Hippocampal formation (tissue), 2 donors: ENCODE measurements at places on chromosomes 1 and 21.

DNA sequence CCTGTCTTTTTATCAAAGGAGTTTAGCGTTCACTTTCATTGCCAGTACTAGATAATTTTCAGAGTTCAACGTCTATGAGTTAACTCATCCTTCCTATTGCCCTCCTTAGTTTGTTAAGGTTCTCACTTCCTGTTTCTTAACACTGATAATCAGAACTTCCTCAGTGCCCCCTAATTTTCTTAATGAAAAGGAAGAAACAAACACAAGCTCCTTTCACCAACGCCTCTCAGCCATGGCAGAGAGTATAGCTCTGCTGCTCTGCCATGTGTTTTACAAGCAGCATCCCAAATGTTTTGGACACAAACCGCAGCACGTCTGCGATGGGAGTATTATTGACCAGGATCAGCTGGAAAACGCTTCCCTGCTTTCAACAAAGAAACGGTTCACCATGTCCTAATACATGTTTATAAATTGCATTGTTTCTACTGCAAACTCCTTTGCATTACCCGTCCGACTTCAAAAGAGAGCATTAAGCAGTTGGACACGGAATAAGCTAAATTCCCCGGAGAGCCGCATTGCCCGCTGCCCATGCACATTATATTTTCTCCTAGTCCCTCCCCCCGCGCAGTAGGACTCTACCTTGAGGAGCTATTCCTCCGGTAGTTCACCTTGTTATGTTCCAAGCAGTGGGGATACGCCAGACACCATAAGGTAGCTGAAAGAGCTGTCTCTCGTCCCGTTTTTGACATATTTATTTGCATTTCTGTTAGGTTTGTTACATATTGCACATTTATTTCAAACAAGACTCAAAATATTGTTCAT lies 561 bp downstream of the OLFM3 start:
- no peak for DNase-seq

- DNase-seq, result no peak
Observed at GRCh38 chr1:155463865-155464650, 98.5 kb downstream of the ASH1L start.

DNA sequence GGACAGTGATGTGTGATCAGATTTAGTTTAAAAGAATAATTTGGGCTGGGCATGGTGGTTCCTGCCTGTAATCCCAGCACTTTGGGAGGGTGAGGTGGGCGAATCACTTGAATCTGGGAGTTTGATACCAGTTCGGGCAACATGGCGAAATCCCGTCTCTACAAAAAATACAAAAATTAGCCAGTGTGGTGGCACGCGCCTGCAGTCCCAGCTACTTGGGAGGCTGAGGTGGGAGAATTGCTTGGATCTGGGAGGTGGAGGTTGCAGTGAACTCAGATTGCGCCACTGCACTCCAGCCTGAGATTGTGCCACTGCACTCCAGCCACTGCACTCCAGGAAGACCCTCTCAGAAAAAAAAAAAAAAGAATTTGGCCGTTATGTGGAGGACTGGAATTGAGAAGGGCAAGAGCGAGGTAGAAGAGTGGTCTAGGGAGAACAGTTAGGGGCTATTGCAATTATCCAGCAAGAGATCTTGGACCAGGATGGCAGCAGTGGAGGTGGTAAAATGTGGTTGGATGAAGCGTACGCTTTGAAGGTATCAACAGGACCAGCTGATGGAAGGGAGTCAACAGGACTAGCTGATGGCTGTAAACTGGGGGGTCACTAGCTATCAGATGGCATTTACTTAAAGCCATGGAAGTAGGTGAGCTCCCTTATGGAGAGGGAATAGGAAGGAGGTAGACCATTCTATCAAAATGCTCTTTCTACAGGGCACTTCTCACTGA lies 9.6 kb downstream of the BTBD19 start:
- no peak for DNase-seq

GRCh38 chr1:29064064-29064463 lies 59.6 kb downstream of the TMEM200B start:
- DNase-seq, result no peak

GRCh38 chr1:100231721-100232120 lies 17.9 kb downstream of the DBT start:
- no peak for DNase-seq

GRCh38 chr1:167819849-167820683 lies 93.9 kb downstream of the ADCY10 start:
- DNase-seq, result peak; percentile 6

DNA sequence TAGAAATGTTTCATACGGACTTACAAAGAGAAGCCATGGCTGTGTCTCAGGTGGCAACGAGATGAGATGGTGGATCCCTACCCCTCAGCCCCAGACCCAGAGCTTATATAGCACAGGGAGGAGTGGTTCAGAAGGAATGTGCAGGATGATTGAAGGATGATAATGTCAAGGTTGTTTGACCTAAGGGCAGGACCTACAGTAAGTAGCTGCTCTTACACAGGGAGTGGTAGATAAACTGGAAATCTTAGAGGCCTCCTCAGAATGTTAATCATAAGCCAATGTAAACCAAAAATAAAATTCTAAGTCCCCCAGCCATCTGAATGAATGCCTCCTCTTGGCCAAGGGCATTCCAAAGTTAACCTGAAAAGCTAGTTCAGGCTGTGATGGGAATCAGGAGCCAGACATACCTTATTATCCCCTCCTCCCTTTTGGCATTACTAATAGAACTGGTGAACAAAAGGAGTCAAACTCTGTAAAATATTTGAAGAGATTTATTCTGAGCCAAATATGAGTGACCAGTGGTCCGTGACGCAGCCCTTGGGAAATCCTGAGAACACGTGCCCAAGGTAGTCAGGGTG lies 45.8 kb upstream of the PDE9A start:
- DNase-seq, result no peak

GRCh38 chr1:216523449-216524190 lies 100.4 kb upstream of the USH2A start:
- DNase-seq, result no peak

- DNase-seq, result no peak
Observed at GRCh38 chr1:53342735-53343470, 15.0 kb upstream of the LRP8 start.

GRCh38 chr1:233025157-233025556 lies 74.7 kb downstream of the NTPCR start:
- peak; percentile 5 for DNase-seq

DNA sequence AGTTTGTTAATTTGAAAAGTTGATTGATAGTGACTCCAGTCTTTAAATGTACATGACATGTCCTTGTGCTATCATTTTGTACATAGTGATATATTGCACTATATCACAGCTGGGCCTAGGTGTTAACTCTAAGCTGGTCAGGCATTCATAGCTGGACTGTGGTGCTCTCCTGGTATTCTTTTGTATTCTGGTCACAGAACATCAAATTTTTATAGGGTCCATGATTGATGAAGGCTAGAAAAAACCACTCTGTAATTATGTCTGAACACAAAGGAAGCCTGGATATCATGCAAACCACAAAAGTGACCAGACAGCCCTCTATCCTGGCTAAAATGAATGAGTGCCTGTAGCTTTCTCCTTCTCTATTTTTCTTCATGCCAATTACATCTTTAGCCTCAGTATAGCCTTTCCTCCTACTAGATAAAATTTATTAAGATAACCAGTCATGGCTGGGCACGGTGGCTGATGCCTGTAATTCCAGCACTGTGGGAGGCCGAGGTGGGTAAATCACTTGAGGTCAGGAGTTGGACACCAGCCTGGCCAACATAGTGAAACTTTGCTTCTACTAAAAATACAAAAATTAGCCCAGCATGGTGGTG lies 134.9 kb upstream of the B3GALT2 start:
- DNase-seq, result no peak

DNA sequence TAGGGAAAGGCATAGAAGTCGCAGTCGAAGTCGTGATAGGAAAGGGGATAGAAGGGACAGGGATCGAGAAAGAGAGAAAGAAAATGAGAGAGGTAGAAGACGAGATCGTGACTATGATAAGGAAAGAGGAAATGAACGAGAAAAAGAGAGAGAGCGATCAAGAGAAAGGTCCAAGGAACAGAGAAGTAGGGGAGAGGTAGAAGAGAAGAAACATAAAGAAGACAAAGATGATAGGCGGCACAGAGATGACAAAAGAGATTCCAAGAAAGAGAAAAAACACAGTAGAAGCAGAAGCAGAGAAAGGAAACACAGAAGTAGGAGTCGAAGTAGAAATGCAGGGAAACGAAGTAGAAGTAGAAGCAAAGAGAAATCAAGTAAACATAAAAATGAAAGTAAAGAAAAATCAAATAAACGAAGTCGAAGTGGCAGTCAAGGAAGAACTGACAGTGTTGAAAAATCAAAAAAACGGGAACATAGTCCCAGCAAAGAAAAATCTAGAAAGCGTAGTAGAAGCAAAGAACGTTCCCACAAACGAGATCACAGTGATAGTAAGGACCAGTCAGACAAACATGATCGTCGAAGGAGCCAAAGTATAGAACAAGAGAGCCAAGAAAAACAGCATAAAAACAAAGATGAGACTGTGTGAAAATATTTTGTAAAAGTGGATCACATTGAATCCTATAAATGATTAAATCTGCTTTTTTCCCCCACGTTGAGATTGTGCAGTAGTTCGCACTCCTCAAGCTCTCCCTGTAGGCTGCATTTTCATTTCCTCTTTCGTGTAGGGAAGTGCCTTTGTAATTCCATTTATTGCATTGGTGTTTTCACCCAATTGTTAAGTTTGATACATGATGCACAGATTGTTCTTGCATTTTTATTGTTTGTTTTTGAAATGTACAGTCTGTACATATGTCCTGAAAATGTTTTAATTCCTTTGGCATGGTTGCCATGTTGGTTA lies 7.5 kb downstream of the PRPF38B start:
- no peak for DNase-seq

- DNase-seq, result no peak
Observed at GRCh38 chr1:51728611-51729155, 111.8 kb downstream of the OSBPL9 start.

- DNase-seq, result no peak
Observed at GRCh38 chr21:15557925-15558324, 171.9 kb upstream of the USP25 start.

DNA sequence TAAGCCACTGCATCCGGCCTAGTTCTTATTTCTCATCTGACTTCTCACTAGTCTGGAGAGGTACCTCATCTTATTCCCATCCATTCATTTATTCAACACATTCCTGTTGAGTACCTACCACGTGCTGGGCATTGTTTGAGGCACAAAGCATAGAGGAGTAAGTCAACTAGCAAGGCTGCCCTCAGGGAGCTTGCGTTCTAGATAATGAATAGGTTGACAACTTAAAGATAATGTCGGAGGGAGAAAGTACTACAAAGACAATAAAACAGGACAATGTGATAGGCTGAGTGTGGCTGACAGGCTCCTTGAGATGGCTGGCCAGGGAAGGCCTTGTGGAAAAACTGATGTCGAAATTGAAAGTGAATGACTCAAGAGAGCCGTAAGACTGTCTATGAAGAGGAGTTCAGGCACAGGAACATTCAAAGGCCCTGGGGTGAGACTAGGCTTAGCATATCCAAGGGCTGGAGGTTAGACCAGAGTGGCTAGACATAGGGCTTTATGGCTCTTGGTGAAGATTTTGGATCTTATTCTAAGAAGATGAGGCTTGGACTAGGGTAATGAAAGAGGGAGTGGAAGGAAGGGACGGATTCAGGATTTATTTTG lies 18.3 kb downstream of the SPATA21 start:
- DNase-seq, result no peak

DNA sequence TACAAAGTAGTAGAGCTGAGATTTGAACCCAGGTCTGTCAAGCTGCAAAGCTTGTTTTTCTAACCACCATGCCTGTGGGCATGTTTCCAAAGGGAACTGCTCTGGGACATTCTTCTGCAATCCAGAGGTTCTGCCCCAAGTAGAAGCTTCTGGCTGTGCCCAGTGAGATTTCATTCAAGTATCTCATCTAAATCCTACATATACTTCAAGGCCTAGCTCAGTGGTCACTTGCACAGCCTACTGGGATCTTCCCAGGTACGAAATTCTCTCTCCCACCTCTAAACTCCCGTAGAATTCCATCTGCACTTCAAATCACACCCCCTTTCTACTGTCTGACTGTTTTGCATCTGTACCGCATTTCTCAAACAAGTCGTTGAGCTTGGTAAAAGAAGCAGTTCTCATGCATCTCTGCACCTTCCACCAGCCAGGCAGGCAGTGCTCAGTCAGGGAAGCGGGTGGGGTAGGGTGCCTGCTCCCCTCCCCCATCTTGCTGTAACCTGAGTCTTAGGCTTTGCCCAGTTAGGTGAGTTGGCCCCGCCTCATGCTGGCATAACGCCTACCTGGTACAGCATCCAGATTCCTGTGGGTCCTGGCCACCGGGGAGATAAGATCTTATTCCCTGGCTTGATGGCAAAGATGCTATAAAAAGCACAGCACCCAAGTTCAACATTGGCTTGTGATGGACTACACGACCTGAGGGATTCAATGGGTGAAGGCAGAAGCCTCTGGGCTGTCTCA lies 13.5 kb downstream of the SLC9A1 start:
- DNase-seq, result no peak
